ENCODE measurements at places on chromosomes 13 and 19.

GRCh38 chr13:95642999-95643398 is 1.5 kb downstream of the DZIP1 start:
- no peak overlapping the region for H3K27ac ChIP-seq
- no peaks in the 10 kb centered on the region for H3K4me1 ChIP-seq
- no peaks in the 10 kb centered on the region for H3K36me3 ChIP-seq
- DNase-seq, result no peak

- no peaks in the 10 kb centered on the region for H3K27me3 ChIP-seq
- no peak overlapping the region for H3K4me3 ChIP-seq
- no peak for DNase-seq
- no peak overlapping the region for H3K27ac ChIP-seq
Measured at GRCh38 chr19:23474172-23474571, 78.9 kb upstream of the ZNF91 start.

DNA sequence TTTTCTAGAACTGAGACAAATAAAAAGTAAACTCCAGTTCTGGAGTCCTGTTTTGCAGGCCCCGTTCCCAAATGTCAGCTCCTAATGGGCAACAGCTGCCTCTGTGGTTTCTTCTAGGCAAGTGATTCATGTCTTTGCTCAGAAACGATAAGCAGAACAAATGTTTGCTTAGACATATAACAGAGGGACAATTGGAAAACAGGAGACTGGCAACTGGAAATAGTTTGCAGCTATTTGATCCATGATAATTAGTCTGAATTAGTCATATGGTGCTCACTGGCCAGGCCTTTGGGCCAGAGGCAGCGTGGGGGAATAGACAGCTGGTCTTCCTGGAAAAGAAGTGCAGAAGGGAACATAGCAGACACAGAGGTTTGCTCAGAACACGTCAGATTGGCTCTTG is 29.2 kb upstream of the TSHZ3 start:
- no peak overlapping the region for H3K27ac ChIP-seq
- H3K4me3 ChIP-seq, result no peak overlapping the region
- no peaks in the 10 kb centered on the region for H3K4me1 ChIP-seq
- DNase-seq, result no peak
- H3K36me3 ChIP-seq, result no peaks in the 10 kb centered on the region
- no peaks in the 10 kb centered on the region for H3K27me3 ChIP-seq

DNA sequence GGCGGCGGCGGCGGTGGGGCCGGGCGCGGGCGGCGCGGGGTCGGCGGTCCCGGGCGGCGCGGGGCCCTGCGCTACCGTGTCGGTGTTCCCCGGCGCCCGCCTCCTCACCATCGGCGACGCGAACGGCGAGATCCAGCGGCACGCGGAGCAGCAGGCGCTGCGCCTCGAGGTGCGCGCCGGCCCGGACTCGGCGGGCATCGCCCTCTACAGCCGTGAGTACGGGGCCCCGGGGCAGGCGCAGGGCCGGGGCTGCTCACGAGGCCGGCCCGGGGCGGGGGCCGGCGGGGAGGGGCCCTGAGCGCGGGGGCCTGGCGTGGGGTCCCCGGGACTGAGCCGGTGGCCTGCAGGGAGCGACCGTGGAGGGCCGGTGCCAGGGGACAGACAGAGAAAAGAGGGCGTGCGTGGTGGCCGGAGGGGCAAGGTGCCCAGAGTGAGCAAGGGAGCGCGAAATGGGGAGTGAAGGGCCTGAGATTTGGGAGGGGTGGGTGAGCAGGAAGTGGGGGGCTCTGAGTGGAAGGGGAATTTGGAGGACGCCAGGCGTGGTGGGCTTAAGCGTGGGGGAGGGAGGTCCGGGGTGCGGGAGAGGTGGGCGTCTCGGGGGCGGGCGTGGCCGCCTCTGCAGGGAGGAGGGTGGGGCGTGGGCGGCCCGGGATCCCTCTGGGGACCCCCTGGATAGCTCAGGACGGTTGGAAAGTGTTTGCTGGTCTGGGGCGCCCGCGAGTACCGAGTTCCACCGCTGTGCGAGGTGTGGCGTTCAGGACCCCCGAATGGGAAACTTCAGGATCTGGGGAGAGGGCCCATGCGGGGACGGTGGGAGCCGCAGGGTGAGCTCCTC is 575 bp downstream of the CARM1 start:
- DNase-seq, result peak; percentile 71
- no peaks in the 10 kb centered on the region for H3K36me3 ChIP-seq
- H3K4me1 ChIP-seq, result no peaks in the 10 kb centered on the region

DNA sequence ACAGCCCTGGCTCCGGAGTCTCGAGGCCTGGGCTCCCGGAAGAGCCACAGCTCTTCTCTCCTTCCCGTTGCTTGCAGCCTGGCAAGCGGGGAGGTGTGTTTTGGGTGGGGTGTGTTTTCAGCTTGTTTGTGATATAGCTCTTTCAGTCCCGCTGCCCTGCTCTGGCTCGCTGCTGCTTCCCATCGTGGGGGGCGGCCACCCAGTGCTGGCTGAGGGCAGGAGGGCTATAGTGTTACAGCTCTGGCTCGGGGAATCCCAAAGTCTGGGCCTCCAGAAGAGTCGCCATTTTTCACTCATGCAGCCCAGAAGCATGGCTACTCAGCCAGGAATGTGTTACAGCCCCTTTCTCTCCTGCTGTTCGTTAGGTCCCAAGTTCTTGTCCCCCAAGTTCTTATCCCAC is 2.2 kb upstream of the ZNF256 start:
- no peak overlapping the region for H3K27ac ChIP-seq
- H3K27me3 ChIP-seq, result no peaks in the 10 kb centered on the region
- no peak for DNase-seq
- H3K4me1 ChIP-seq, result no peaks in the 10 kb centered on the region
- H3K36me3 ChIP-seq, result no peaks in the 10 kb centered on the region
- H3K4me3 ChIP-seq, result no peak overlapping the region

DNA sequence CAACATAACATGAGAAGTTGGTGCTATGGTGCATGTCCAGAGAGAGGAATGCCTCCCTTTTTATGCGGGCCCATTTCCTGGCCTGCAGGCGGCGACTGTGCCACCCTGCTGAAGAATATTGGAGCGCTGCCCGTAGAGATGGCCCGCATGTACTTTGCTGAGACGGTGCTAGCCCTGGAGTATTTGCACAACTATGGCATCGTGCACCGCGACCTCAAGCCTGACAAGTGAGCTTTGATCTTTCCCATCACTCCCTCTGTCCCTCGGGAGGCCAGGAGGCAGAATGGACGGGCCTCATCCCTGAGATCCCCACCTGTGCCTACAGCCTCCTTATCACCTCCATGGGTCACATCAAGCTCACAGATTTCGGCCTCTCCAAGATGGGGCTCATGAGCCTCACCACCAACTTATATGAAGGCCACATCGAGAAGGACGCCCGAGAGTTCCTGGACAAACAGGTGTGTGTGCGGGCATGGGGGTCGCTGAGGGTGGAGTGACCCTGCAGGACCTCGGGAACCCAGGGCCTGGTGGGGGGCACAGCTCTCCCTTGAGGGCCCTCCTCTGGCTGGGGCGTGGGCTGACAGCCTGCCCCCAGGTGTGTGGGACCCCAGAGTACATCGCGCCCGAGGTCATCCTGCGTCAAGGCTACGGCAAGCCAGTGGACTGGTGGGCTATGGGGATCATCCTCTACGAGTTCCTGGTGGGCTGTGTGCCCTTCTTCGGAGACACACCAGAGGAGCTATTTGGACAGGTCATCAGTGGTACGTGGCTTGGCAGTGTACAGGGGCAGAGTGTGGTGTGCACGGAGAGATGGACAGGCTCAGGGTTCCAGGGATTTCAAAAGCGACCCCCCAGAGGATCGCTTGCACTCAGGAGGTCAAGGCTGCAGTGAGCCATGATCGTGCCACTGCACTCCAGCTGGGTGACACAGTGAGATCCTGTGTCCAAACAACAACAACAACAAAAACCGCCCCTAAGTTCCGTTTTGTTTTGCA is 16.2 kb downstream of the DNASE2 start:
- H3K4me1 ChIP-seq, result no peaks in the 10 kb centered on the region
- peak; percentile 69 for DNase-seq
- no peak overlapping the region for H3K4me3 ChIP-seq
- H3K27me3 ChIP-seq, result no peaks in the 10 kb centered on the region
- no peaks in the 10 kb centered on the region for H3K36me3 ChIP-seq

DNA sequence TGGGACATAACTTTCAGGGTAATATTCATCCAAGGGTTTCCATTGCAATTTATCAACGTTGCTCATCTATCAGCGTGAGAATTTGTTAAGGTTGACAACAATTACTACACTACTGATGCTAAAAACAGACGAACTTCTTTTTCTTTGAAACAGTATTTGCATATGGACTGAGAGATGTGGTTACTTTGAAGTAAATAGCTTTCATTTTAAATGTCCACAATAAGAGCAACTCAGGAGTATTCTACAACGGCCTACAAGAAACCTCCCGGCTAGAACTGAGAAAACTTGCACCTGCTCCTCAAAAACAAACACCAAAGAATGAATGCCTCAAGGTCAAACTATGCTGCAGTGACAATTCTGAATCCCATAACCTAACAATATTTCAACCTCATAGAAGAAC is 238.4 kb downstream of the IRS2 start:
- H3K27ac ChIP-seq, result no peak overlapping the region
- no peaks in the 10 kb centered on the region for H3K36me3 ChIP-seq
- no peaks in the 10 kb centered on the region for H3K4me1 ChIP-seq

DNA sequence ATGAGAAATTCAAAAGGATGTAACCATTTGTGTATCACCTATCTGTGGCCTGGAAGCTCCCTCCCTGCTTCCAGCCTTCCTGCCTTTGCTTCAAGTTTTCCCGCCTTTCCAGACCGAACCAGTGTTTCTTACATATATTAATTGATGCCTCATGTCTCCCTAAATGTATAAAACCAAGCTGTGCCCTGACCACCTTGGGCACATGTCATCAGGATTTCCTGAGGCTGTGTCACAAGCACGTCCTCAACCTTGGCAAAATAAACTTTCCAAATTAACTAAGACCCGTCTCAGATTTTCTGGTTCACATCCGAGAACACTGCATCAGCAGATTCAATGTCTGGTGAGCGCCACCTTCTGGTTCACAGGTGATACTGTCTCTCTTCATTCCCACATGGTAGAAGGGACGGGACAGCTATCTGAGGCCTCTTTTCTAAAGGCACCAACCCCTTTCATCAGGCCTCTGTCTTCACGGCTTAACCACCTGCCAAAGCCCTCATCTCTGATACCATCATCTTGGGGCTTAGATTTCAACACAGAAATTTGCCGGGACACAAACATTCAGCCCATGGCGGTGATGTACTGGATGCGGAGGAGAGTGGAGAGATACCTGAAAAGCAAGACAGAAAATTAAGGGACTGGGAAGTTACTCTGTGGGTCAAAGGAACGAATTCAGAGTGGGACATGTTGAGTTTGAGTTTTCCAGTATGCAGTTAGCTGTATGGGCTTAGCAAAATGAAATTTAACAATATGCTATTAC is 58.7 kb upstream of the PABPC3 start:
- peaks cover 6% of the 10 kb centered on the region for H3K27me3 ChIP-seq
- H3K4me3 ChIP-seq, result no peak overlapping the region
- no peak overlapping the region for H3K27ac ChIP-seq
- H3K36me3 ChIP-seq, result no peaks in the 10 kb centered on the region
- DNase-seq, result peak; percentile 28

DNA sequence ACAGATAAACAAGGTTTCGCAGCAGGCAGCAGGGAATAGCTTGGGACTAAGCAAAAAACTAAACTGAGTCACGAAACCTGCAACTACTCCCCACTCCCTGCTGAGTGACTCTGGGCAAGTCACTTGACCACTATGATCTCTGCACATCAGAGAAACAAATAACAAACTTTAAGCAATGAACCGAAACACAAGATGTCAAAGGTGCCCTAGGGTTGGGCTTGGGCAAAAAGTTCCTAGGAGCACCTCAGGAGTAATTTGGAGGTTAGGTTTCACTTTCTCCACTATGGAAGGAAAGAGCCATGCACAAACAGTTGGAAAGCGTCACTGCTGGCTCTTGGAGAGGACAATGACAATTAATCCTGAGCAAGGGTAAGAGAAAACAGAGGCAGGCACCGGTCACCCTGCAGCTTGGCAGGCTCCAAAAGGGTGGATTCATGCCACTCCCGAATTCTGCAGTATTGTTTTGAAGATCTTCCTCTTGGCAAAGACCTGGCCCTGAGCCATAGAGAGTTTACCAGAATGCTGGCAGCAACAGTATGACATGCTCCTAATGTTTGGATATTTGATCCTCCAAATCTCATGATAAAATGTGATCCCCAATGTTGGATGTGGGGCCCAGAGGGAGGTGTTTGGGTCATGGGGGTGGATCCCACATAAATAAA is 60.3 kb downstream of the CRYL1 start:
- no peak overlapping the region for H3K27ac ChIP-seq
- DNase-seq, result no peak
- H3K36me3 ChIP-seq, result peaks cover 10% of the 10 kb centered on the region
- no peak overlapping the region for H3K4me3 ChIP-seq
- H3K4me1 ChIP-seq, result no peaks in the 10 kb centered on the region
- no peaks in the 10 kb centered on the region for H3K27me3 ChIP-seq

DNA sequence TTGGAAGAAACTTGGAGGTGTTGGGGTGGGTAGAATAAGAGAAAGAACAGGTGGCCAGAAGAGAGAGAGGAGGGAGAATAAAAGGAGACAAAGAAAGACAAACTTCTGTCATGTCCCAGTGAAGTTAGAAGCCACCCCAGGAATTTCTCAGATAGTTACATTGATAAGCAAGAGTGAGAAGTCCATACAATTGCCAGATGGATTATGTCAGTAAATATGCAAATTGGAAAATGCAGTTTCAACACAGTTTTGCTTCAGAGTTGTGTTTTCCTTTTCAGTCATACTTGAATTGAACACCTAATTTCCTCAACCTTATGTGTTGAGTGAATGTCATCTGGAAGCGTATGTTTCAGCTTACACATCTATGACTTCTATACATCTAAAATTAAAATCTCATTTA is 139.2 kb downstream of the RXFP2 start:
- no peak for DNase-seq
- H3K27ac ChIP-seq, result no peak overlapping the region
- no peak overlapping the region for H3K4me3 ChIP-seq
- H3K4me1 ChIP-seq, result no peaks in the 10 kb centered on the region

GRCh38 chr13:107580741-107581412 is 634.5 kb downstream of the LIG4 start:
- no peak overlapping the region for H3K4me3 ChIP-seq
- no peaks in the 10 kb centered on the region for H3K36me3 ChIP-seq
- no peak for DNase-seq
- H3K4me1 ChIP-seq, result no peaks in the 10 kb centered on the region

DNA sequence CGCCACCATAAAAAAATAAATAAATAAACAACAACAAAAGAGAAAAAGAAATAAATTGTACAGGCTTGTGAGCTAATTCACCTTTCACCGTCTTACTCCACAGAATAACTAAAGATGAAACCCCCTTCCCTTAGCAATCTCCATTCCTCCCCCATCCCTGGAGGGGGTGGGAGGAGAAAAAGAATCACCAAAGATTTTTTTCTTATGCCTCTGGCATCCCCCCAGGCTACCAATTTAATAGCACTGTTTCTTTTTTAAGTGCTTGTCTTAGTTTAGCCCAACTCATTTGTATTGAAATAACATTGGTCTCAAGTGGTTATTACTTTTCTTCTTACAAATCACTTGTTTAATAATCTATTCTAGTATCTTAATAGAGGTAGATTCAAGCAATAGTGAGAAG is 23.9 kb upstream of the KLF5 start:
- DNase-seq, result no peak
- no peaks in the 10 kb centered on the region for H3K36me3 ChIP-seq
- H3K4me1 ChIP-seq, result no peaks in the 10 kb centered on the region
- H3K4me3 ChIP-seq, result no peak overlapping the region
